Tibial nerve (tissue), 4 donors: ENCODE measurements at places on chromosomes 6 and 20.

DNA sequence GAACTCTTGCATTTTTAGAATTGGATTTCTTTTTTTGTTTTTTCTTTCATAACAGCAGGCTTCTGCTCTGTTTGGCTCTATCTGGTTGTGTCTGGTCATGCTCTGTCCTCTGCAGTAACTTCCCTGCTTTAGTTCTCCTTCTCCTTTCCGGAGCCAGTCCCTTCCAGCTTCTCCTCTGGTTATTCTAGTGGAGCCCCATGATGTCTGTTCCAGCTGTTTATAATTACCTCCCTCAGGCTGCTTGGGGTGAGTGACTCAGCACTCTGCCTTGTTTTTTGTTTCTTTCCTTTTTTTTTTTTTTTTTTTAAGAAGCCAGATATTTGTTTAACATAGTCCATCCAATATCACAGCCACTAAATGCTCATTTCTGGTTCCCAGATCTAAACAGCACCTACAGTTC lies 409.6 kb downstream of the MAFB start:
- peak; percentile 71 for DNase-seq

- no peak for DNase-seq
Observed at GRCh38 chr20:34216382-34216742, 24.9 kb upstream of the ASIP start.

DNA sequence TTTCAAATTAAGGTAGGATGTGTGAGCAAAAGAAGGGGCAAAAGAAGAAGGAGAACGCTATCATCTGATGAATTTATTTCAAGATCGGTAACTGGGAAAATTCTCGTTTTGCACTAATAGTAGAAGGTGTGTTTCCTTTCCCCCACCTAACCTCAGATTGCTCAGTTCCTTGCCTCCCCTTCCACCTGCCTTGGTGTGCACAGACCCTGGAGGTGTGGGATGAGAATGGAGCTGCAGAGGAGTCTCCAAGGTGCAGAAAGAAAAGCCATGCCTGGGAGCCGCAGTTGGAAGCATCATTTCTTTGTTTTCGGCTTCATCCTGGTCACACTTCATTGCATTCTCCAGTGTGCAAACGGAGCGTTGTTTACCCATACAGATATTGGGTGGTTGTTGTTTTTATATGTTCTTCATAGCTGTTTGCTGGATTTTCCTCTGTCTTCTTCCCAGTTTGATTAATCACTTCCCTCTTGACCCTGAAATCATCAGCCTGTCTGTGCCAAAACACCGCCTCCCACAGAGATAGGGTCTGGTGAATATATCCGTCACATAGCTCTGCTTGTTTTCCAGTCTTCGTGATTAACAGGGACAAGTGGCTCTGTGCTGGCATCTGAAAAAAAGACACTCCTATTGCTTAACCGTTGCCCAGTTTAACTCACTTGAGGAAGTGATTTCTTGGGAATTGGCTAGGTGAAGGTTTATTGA lies 40.2 kb upstream of the NEDD9 start:
- no peak for DNase-seq

DNA sequence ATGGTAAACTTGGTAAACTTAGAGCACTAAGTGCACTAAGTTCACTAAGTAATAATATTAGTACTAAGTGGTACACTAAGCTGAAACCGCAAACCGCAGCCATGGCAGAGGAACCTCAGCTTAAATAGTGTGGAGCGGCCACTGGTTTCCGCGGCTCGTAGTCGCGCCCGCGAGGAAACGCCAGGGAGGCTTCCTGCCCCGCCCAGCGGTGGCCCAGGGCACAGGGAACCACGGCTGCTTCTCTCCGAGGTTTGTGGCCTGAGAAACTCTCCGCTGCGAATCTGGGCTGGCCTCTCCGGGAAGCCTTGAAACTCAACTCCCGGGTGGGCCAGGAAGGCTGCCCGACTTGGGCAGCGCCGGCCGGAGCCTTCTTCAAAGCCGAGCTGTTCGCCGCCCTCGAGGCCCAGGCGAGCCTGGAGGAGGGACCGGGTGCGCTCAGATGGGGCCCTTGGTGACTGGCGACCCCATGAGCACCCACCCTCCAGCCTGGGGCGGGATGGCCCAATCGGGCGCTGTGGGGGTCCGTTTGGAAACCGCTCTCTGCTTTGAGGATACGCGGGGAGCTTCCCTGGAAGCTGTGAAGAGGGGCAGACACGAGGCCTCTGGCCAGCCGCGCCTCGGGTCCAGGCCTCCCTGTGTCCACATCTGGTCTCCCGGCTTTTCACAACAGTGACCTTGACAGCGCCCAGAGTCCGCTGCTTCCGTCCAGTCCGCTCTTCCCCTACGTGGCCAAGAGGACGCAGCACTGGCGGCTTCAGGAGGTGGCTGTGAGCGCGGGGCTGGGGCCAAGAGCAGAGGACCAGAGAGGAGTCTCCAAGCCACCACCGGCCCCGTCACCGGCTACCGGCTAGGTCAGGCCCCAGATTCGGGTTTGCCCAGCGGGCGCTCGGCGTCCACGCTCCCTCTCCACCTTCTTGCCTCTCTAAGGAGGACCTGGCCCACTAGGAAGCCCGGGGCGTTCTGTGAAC lies 25.4 kb upstream of the HLA-E start:
- DNase-seq, result no peak

DNA sequence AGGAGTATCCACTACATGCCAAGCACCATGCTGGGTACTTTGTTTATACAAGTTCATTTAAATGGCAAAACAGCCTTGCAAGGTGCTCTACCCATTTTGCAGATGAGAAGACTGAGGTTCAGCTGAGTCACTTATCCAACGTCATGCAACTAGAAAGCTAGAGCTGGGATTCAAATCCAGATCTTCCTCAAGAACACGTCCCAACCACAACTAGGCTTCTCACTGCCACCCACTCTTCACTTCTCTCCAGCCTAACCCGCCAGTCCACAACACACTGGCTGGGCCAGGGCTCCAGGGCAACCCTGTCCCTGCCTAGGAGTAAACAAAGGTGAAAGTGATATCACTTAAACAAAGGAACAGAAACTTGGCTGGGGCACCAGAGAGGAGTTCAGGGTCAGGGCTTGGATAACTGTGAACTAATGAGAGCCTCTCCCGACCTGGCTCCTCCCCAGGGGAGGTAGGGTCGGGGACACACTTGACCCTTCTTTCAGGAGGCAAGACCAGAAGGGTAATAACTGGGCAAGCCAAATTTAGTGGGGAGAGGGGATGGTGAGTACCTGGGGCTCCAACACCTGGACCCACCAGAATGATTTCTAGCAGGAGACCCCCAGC lies 7.9 kb downstream of the SDC4 start:
- no peak for DNase-seq

GRCh38 chr6:81896525-81897503 lies 144.3 kb upstream of the TENT5A start:
- DNase-seq, result no peak

GRCh38 chr6:132011582-132011981 lies 60.4 kb upstream of the CCN2 start:
- DNase-seq, result no peak

- DNase-seq, result no peak
Observed at GRCh38 chr20:45355209-45356084, 7.2 kb upstream of the SDC4 start.

- DNase-seq, result no peak
Observed at GRCh38 chr6:157222201-157222981, 100.9 kb downstream of the TMEM242 start.

GRCh38 chr20:50980071-50980681 lies 21.6 kb downstream of the MOCS3 start:
- no peak for DNase-seq

DNA sequence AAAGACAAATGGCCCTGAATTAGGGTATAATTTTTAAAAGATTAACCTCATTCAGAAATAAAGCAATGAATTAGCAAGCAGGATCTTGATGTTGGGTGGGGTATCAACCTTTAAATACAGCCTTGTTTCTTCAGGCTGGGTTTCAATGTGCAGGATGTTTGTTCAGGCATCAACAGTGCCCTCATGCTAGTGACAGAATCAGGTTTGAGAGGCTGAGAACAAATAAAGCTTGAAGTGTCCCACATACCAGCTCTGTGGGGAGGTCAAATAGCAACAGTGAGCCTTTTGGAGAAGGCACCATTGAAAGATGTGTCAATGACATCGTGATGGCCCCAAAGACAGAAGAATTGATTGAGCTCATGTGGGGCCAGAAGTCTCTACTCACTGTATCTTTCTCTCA lies 68.2 kb downstream of the MTFR2 start:
- DNase-seq, result no peak

- DNase-seq, result no peak
Observed at GRCh38 chr20:18436847-18437246, 30.0 kb downstream of the DZANK1 start.

DNA sequence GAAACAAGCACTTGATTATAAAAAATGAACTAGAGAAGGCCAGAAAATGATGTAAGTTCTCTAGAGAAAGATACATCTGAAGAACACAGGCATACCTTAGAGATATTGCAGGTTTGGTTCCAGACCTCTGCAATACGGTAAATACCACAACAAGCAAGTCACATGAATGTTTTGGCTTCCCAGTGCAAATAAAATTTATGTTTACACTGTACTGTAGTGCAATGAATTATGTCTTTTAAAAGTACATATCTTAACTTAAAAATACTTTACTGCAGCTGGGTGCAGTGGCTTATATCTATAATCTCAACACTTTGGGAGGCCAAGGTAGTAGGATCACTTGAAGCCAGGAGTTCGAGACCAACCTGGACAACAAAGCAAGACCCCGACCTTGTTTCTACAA lies 10.9 kb upstream of the KIAA1586 start:
- no peak for DNase-seq

- no peak for DNase-seq
Observed at GRCh38 chr20:991850-992249, 10.3 kb downstream of the RSPO4 start.

GRCh38 chr20:44837946-44838345 lies 27.6 kb upstream of the RIMS4 start:
- DNase-seq, result no peak

DNA sequence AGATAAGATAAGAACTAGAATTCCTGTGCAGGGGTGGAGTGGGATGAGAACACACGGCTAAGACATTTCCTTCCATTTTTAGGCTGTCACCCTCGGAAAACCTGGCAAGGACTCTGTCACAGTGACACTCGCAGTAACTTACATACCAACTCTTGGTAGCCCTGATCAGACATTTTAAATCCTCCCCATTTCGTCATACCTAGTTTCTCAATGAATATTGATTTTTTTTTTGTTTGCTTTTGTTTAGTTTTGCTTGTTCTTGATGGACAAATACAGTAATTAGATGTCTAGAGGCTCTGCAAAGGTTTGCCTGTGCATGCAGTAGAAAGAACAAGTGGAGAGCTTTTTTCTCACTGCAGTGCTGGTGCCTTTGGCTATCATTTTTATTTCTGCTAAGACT lies 213.0 kb upstream of the FAM83B start:
- no peak for DNase-seq

DNA sequence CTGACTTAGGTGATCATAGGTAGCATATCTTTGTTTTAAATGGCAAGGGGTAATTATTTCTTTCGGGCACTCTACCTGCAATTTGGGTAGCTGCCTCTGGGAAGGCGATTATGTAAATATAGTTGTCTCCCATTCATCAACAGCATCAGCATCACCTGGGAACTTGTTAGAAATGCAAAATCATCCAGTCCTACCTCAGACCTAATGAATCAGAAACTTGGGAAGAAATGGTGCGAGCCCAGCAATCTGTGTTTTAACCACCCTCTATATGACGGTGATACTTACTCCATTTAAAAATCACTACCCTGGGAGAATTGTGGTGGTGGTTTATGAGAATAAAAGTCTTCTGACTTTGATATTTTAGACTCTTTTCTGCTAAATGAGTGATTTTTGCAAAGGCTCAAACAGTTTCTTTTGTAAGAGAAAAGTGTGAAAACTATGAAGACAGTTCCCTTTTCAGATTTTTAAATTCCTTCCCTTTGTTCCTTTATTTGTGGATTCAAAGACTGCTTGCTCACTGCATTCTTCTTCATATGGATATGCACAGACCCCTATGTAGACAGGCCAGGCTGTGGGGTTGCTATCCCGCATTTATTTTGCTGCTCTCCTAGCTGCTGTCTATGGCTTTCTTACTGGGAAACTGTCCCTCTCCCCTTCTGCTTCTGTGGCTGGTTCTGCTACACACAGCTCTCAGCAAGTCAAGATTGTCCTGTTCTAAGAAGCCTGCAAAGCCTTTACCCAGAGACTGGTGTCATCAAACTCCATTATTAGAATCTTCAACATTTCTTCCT lies 365.3 kb downstream of the RNF144B start:
- no peak for DNase-seq

DNA sequence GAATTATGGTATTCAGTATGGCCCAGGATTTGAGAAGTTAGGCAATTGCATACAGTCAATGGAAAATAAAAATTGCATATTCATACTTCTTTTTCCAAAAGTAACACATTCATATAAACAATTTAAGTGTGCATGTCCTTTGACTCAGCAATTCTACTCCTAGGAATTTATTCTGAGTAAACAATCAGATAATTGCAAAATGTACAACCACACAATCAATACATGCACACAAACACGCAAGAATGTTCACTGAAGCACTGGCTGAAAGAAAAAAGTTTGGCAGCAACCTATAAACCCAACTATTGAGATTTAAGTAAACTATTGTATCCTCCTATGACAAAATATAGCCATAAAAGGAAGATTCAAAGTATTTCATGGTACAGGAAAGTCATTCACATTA lies 1.6 kb downstream of the CYP39A1 start:
- no peak for DNase-seq

GRCh38 chr6:2978923-2979322 lies 7.6 kb upstream of the SERPINB6 start:
- no peak for DNase-seq

- no peak for DNase-seq
Observed at GRCh38 chr20:1388741-1389483, 3.9 kb downstream of the FKBP1A start.

DNA sequence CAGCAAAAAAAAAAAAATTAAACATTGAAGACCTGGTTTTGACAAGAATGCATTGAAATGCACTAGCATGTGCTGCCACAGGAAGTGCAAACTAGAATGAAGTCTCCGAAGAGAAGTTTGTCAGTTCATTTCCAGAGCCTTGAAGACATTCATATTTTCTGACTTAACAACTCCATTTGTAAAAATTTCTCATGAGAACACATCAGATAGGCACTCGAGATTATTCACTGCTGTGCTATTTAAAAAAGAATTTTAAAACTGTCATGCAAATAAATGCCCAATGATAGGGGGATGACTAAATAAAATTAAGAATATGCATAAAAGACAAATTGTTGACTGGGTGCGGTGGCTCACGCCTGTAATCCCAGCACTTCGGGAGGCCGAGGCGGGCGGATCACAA lies 394.6 kb upstream of the JARID2 start:
- DNase-seq, result no peak
